ENCODE measurements at places on chromosomes 4 and X. TPM values are rescaled to one million over a fixed set of nuclear protein-coding genes. Genes with fewer than 3 reads are reported as not detected.

DNA sequence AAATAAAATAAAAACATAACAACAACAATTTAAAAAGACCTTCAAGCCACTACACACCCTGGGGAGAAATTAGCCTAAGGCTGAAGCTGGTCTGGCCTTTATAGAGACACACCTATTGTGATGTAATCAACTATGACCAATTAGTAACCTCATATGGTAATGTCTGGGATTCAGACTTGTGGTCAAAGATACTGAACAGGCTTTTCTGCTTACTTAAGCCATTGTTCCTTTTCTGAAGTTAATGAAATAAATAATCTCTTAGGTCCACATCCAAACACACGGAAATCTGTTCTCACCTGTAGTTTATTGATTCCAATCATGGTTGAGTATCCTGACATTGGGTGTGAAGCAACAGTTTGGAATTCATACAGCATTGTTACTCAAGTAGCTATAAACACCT, 152.5 kb downstream of the PLS3 start:
- DNase-seq, result no peak
- H3K4me1 ChIP-seq, result no peaks in the 10 kb centered on the region
- H3K36me3 ChIP-seq, result no peaks in the 10 kb centered on the region
- H3K27ac ChIP-seq, result no peak overlapping the region
- H3K4me3 ChIP-seq, result no peak overlapping the region

GRCh38 chr4:71288875-71289274, 49.9 kb upstream of the SLC4A4 start:
- H3K27ac ChIP-seq, result no peak overlapping the region
- DNase-seq, result no peak
- H3K27me3 ChIP-seq, result no peaks in the 10 kb centered on the region
- no peaks in the 10 kb centered on the region for H3K36me3 ChIP-seq

- no peaks in the 10 kb centered on the region for H3K4me1 ChIP-seq
- no peak for DNase-seq
- H3K36me3 ChIP-seq, result no peaks in the 10 kb centered on the region
- peak overlapping the region; percentile 34 for H3K4me3 ChIP-seq
Measured at GRCh38 chrX:39613482-39613995, 484.2 kb downstream of the BCOR start.

DNA sequence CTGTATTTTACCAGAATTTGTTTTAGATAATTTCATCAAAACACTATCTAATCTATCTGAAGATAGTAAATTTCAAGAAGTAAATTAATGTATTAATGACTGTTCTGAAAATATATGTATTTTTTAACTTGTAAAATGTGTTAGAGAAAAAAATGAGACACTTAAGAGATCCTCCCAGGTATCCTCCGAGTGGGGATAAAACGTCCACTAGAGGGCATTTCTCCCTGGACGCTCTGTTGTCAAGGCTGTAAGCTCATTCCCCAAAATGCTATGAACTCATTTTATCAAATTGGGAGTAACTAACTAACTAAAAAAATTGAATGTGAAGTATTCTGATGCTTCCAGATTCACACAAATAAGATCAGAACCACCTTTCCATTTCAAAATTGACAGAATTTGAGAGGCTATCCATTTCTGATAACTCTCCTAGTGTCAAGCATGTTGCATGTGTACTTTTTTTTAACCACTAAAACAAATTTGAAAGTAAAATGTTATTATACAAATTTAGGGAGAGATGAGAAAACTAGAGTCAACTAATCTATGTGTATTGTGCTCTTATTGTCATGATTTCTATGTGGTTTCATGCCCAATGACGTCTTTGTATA, 337.3 kb upstream of the HS3ST1 start:
- H3K36me3 ChIP-seq, result no peaks in the 10 kb centered on the region
- H3K4me3 ChIP-seq, result no peak overlapping the region
- H3K4me1 ChIP-seq, result no peaks in the 10 kb centered on the region
- no peak overlapping the region for H3K27ac ChIP-seq
- no peak for DNase-seq

- H3K36me3 ChIP-seq, result no peaks in the 10 kb centered on the region
- no peak overlapping the region for H3K27ac ChIP-seq
- no peaks in the 10 kb centered on the region for H3K4me1 ChIP-seq
Measured at GRCh38 chr4:11720292-11720691, 291.6 kb upstream of the HS3ST1 start.

- H3K4me1 ChIP-seq, result peaks cover 72% of the 10 kb centered on the region
- peak overlapping the region; percentile 57 for H3K27ac ChIP-seq
- no peaks in the 10 kb centered on the region for H3K27me3 ChIP-seq
- no peak for DNase-seq
Measured at GRCh38 chrX:118502161-118502789, 6.7 kb downstream of the DOCK11 start.

Gene FGFBP1
- not detected for total RNA-seq

Gene LRCH2
- not detected for total RNA-seq

Gene SSX1
- total RNA-seq, result not detected

Gene SASH3
- total RNA-seq, result 140 TPM
